ENCODE measurements at places on chromosomes 6 and 20.
A peak's percentile ranks its signal among the peaks of the same experiment; 100 is the strongest.

- DNase-seq = no peak
These were observed 33.5 kb upstream of the SYNCRIP start for GRCh38 chr6:85676086-85676729.

- no peak for DNase-seq
These were observed 32.3 kb downstream of the KCNQ5 start for GRCh38 chr6:72654071-72654621.

- DNase-seq = peak; percentile 81
These were observed 12.2 kb upstream of the KCNK15 start for GRCh38 chr20:44733341-44734069.

DNA sequence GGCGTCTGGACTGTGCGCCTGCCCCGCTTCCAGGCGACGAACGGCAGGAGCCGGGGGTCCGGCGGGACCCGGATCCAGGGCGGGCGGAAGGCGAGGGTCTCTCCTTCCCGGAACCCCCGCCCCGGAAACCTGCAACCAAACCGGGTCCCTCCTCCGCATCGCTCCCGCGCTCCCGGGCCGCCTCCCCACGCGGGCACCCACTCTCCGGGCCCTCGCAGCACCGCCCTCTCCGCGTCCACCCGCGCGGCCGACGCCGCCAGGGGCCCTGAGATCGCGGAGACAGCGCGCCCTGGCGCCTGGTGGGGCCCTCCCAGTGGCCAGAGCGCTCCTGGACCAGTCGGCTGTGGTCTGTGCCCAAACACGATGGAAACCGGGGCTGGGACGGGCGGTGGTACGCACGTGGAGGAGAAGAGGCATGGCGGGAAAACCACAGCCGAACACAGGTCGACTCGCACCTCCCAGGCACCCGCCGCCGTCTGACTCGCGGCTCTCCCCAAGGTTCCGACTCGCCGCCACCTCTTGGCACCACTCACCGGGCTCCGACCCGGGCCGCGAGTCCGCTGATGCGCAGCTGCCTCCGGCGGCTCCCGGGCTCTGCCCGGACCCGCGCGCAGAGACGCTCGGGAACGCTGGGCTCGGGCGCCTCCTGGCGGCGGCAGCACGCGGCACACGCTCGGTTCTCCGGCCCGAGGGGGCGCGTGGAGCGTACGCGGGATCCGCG is 7.9 kb downstream of the NKX2-2 start:
- peak; percentile 81 for DNase-seq

- DNase-seq = no peak
These were observed 6.2 kb downstream of the PTPN1 start for GRCh38 chr20:50516180-50516934.

- no peak for DNase-seq
These were observed 17.8 kb downstream of the LRP11 start for GRCh38 chr6:149846321-149846720.

DNA sequence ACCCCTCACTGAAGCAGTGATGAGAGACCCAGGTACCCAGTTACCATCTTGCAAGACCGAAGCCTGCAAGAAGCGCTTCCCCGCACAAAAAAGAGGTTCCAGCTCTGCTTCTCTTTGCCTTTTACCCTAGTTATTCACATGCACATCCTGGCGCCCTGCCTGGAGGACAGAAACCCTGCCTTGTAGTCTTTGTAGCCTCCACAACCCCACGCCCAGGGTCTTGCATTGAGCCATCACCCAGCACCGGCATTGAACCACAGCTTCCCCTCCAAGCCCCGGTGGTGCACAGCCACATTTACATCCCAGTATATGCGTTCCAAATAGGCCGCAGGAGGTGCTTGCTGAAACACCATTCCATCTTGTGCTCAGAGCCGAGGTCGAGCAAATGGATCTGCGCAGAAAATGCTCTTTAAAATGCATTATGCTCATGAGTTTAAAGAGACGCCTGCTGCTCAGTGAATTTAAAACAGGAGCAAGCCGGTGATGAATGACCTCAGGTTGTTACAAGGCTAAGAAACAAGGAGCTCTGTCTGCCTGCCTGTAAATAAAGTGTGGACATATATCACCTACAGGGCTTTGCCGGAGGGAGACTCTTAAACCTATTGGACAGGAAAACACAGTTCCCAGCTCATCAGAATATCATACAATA is 61.7 kb downstream of the GNAS-AS1 start:
- DNase-seq = no peak

DNA sequence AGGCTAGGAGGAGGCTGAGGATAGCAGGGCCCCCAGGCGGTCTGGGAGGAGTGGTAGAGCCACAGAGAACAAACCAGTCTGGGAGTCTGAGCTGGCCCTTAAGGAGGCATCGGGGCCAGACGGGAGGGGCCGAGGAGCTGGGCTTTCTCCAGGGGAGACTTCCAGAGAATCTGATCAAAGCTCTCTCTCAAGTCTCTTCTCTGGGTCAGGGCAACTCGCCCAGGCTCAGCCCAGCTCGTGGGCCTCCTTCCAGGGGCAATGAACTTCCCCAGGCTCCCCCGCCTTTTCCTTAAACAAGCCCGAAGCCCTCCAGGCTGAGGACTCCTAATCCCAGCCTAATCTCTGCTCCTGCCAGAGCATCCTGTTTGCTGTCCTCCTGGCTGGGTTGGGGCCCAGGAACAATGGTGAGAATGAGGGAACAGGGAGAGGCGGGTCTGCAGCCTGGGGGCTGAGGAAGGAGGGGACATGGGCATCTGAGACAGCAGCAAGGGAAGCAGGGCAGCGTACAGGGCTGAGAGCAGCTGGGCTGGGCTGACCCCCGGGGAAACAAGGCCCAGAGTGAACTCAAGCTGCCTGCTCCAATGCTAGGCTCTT is 173.6 kb downstream of the ANKRD60 start:
- no peak for DNase-seq

DNA sequence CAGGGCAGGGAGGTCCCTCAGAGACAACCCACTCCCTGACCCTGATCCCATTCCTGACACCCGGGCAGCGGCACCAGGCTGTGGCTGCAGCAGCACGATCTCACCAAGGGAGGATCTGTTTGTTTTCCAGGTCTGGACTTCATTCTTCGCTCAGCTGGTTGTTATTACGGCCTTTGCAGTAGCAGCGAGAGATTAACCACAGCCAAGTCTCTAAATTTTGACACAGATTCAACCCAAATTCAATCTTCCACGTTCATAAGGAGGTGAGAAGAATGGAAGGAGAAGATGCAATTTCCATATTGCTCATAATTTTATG is 91.1 kb upstream of the THBS2 start:
- DNase-seq = no peak
